Memory B cell (primary cell): ENCODE measurements at places on chromosomes 11 and 22.

DNA sequence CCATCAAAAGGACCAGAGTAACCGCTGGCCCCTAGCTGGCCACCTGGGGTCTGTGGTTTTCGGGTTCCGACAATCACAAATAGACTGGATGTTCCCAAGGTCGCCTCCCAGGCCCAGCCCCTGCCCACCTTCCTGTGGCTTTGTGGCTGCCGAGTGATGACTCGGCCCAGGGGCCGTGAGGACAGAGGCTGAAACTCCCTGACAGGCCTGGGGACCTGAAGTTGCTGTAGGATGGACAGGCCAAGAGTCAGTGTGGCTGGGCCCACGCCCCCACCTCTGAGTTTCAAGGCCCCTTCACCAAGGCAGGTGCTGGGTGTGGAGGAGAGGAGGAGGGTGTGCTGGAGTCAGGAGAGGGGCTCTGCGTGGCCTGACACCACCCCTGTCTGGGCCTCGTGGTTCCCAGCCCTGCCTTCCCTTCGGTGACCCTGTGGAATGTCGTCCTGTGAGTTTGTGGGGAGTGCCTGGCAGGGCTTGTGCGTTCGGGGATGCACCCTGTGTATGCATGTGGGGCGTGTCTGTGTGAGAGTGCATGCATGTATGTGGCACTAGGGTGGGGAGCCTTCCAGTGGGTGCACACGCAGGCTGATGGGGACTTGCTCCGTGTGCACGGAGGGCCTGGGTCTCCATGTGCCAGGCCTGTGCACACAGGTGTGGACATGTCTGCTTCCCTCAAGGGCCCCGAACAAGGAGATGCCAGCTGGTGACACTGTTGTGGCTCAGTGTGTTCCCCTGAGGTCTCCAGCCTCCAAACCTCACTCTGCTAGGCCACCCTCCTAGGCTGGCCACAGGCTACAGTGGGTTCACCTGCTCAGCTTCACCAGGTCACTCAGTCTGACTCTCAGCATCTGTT is 8.4 kb upstream of the MGAT3 start:
- no peak for DNase-seq

- no peak for DNase-seq
Observed at GRCh38 chr11:47778878-47779483, 11.8 kb upstream of the FNBP4 start.

DNA sequence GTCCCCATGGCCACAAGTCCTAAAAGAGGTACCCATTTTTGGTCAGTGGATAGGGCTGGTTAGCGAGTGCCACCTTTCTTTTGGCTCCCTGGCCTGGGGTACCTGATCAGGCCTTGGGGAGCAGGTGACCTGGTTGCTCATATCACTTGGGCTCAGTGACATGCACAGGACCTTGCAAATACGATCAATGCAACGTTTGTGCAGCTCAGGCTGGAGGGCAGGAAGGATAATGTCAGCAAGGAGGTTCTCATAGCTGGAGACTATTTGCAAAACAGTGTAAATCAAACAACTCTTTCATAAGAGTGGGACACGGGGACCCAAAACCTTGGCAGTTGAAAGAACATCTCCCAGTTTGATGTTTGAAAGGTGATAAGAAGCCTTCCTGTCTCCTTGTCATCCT is 127.4 kb upstream of the CADM1 start:
- no peak for DNase-seq

DNA sequence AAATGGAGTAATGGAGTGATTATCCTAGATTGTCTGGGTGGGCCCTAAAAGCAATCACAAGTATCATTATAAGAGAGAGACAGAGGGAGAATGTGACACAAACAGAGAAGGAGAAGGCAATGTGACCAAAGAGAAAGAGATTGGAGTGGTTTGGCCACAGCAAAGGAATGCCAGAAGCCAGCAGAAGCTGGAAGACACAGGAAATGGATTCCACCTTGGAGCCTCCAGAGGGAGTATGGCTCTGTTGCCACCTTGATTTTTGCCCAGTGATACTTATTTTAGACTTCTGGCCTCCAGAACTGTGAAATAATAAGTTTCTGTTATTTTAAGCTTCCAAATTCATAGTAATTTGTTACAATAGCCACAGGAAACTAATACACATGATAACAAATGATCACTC is 36.8 kb upstream of the OR5P2 start:
- no peak for DNase-seq

- DNase-seq, result no peak
Observed at GRCh38 chr11:44615041-44615755, 49.7 kb downstream of the CD82 start.

DNA sequence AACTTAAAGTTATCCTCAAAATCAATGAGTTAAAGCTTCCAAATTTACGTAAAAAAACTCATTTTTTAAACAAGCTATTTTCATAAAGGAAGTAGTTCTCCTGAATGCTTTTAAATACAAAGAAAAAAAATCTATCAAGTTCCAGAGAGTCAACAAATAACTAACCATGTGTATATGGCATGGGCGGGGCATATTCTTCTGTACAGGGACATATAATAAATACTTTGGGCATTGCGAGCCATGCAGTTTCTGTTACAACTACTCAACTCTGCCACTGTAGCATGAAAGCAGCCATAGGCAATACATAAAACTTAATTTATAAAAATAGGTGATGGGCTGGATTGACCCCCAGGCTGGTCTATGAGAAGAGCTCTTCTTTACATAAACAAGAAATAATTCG is 57.8 kb downstream of the BTBD10 start:
- DNase-seq, result no peak

- no peak for DNase-seq
Observed at GRCh38 chr22:24432059-24432853, 4.9 kb downstream of the ADORA2A start.

DNA sequence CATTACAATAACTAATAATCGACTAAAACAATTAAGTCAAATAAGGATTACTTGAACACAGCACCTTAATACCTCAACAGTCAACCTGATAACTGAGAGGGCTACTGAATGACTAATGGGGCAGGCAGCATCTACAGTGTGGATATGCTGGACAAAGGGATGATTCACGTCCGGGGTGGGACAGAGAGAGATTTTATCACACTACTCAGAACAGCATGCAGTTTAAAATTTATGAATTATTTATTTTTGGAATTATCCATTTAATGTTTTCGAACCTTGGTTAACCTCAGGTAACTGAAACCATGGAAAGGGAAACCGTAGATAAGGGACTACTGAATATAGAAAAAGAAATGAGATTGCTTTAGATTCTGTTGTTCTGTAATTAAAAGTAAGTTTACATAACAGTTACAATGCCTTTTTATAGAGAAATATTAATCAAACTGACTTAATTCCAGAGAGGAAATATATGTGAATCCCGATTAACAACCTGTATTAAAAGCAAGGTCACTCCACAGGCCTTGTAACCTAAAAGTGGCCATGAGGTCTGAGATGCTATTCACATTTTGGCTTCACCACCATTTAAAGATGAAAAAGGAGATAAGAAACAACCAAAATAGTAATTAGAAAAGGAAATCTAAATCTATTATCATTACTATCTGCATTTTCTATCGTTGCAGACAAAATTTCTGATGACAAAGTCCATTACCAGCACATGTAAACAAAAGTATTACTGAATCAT is 119.0 kb upstream of the TP53AIP1 start:
- DNase-seq, result no peak

GRCh38 chr22:41661088-41661487 is 27.6 kb downstream of the SNU13 start:
- DNase-seq, result no peak

DNA sequence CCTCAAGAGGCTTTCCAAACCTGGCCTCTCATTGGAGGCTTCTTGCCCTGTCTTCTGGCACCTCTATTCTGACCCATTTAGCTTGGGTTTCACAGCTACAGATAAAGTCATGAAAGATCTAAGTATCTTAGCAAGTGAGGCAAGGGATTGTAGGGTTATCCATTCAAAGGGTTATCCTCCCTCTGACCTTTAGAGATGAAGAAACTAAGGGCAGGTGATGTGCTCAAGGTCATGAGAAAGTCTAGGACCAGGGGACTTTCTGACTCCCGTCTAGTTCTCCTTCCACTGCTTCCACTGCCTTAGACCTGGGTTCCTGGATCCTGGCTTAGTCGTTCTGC is 7.2 kb downstream of the PHOX2A start:
- no peak for DNase-seq
